ENCODE measurements at places on chromosomes 13 and 19. TPM values are rescaled to one million over a fixed set of nuclear protein-coding genes. Genes with fewer than 3 reads are reported as not detected.

The CLEC4G gene
- total RNA-seq, result not detected

The MIA gene
- total RNA-seq, result 2.0 TPM

DNA sequence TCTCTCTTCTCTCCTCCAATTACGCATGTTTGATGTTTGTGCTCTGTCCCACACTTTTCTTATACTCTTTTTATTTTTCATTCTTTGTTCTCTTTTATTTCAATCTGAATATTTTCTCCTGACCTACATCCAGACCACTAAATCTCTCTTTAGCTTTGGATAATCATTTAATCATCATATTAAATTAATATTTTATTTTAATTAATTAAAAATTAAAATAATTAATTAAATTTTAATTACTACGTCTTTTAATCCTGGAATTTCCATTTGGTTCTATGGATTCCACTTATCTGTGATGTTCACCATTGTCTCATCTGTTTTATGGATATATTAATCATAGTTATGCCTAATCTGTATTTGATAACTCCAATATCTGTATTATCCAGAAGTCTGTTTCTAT lies 62.4 kb downstream of the SPACA7 start:
- no peaks in the 10 kb centered on the region for H3K36me3 ChIP-seq
- H3K27ac ChIP-seq, result no peak overlapping the region
- no peak overlapping the region for H3K4me3 ChIP-seq
- no peak for DNase-seq
- H3K4me1 ChIP-seq, result no peaks in the 10 kb centered on the region
- no peaks in the 10 kb centered on the region for H3K27me3 ChIP-seq

- no peak for DNase-seq
- no peaks in the 10 kb centered on the region for H3K27me3 ChIP-seq
- H3K4me1 ChIP-seq, result peaks cover 59% of the 10 kb centered on the region
- no peak overlapping the region for H3K4me3 ChIP-seq
- peak overlapping the region; percentile 27 for H3K27ac ChIP-seq
- H3K36me3 ChIP-seq, result no peaks in the 10 kb centered on the region
Measured at GRCh38 chr19:10747674-10748073, 29.8 kb downstream of the DNM2 start.

DNA sequence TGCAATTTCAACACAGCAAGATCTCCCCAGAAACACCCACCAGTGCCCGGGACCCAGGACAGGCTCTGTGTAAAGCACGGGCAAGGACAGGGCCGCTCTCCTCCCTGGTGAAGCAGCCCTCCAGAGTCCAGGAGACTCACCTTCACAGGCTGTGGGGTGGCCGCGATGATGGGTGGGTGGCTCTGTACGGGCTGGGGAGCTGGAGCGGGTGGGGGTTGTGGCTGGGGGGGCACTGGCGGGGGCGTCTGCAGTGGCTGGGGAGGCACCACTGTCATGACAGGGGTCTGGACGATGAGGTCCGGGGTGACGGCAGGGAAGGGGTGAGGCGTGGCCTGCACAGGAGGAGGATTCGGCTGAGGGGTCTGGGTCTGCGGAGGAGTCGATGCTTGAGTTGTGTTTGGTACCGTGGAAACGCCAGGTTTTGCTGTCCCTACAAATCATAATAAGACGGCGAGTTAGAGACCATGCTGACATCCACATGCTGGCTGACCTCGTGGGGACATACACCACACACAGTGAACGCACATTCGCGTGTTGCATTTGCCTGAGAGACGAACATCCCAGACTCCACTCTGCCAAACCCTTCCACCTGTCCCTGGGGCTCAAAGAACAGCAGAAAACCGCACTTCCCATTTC lies 33.1 kb upstream of the EPHX3 start:
- H3K4me3 ChIP-seq, result no peak overlapping the region
- no peak for DNase-seq
- H3K27ac ChIP-seq, result peak overlapping the region; percentile 90
- peaks cover 62% of the 10 kb centered on the region for H3K36me3 ChIP-seq
- H3K27me3 ChIP-seq, result no peaks in the 10 kb centered on the region

DNA sequence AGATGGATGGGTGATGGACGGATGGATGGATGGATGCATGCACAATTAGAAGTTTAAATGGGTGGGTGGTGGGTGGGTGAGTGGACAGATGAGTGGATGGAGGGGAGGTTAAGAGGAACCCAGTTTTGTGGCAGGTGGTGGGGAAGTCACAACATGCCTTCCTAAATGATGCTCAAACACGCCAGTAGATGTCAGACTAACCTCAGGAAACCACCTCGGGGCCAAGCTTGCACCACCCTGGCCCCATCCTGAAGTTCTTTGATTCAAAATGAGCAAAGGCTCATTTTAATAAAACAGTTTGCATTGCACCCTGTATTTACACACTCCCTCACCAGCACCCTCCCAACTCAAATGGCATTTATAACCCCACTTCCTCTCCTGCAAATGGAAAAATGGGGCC lies 91.4 kb upstream of the CACNA1A start:
- H3K27me3 ChIP-seq, result peaks cover 7% of the 10 kb centered on the region
- no peaks in the 10 kb centered on the region for H3K4me1 ChIP-seq
- H3K4me3 ChIP-seq, result no peak overlapping the region
- DNase-seq, result no peak

DNA sequence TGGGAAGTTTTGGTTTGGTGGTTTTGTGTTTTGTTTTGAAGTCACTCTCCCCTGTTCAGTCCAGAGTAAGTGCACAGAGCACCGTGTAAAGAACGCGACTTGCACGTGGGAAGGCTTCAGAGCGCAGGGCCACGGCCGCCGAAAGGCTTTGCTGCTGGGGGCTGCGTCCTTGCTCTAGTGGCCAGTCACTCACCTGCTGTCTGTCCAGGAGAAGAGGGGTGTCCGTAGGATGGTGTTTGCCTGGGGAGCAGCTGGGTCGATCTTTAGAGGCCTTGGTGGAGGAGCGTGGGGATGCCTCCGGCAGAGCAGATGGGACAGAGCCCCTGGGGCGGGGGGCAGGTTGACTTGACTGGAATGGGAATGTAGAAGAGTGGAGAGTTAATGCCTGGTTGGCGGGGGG lies 116.6 kb upstream of the MCF2L start:
- no peaks in the 10 kb centered on the region for H3K27me3 ChIP-seq
- H3K27ac ChIP-seq, result no peak overlapping the region
- peaks cover 4% of the 10 kb centered on the region for H3K4me1 ChIP-seq
- no peak overlapping the region for H3K4me3 ChIP-seq
- peaks cover 6% of the 10 kb centered on the region for H3K36me3 ChIP-seq

DNA sequence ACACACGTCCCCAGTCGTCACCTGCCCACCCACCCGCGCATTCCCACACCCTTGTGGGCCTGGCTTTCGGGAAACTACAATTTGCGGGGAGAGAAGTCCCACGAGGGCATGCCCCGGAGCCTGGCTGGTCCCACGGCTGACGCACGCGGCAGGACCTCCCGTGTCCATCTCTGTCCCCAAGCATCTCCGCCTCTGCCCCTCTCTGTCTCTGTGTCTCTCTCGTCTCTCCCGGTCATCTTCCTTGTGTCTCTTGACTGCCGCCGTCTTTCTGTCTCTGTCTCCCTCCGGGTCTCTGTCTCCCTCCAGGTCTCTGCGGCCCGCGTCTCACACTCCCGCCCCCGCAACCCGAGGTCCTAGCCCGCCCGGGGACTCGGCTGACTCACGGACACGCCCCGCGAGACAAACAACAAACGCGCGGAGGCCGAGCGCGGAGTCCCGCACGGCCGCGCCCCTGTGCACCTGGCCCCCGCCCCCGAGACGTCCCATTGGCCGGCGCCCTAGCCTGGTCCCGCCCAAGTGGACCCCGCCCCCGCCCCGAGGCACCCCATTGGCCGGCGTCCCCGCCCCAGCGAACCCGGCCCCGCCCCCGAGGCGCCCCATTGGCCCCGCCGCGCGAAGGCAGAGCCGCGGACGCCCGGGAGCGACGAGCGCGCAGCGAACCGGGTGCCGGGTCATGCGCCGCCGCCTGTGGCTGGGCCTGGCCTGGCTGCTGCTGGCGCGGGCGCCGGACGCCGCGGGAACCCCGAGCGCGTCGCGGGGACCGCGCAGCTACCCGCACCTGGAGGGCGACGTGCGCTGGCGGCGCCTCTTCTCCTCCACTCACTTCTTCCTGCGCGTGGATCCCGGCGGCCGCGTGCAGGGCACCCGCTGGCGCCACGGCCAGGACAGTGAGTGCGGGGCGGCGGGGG lies at the start of gene FGF22:
FGF22 (plus strand) TSS at position 627 of the 908 bp plus-strand sequence; CDS start at position 674, 47 bp downstream.
- H3K27me3 ChIP-seq, result no peaks in the 10 kb centered on the region
- peak within 1 kb of the TSS; percentile 75 for H3K4me3 ChIP-seq
- peak; percentile 96 for DNase-seq
- peak within 1 kb of the TSS; percentile 84 for H3K27ac ChIP-seq

- H3K4me1 ChIP-seq, result no peaks in the 10 kb centered on the region
- no peaks in the 10 kb centered on the region for H3K36me3 ChIP-seq
- no peaks in the 10 kb centered on the region for H3K27me3 ChIP-seq
- H3K4me3 ChIP-seq, result no peak overlapping the region
Measured at GRCh38 chr13:111630406-111630805, 310.0 kb downstream of the TEX29 start.

DNA sequence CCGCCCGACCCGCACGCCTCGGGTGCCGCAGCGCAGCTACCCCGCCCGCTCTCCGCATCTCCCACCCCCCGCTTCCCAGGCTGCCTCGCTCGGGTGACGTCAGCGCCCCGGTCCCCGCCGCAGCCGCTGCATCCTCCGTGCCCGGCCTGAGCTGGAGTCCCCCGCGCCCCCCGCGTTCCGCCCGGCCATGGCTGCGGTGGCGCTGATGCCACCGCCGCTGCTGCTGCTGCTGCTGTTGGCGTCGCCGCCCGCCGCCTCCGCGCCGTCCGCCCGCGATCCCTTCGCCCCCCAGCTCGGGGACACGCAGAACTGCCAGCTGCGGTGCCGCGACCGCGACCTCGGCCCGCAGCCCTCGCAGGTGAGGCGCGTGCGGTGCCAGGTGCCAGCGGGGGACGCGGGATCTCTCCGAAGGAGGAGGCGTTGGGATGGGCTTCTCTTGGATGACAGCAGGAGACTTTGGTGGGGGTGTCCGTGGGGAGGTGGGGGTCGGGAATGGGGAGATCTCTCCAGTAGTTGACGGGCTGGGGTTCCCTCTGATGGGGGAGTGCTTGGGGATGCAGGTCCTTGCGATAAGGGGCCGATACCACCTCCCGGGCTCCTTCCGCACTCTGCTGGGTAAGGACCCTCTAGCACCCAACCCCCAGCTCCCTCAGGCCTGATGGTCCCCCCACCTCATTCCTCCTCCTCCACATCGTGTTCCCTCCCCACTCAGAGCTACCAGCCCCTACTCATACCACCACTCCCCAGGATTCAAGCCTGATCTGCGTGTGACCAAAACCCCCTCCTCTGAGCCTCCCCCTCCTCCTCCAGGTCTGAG lies at the start of gene TMEM59L:
TMEM59L (plus strand) TSS at position 99 of the 817 bp plus-strand sequence; CDS start at position 188, 89 bp downstream.
- peak within 1 kb of the TSS; percentile 73 for H3K4me3 ChIP-seq
- H3K4me1 ChIP-seq, result peaks cover 15% of the 10 kb centered on the region
- peaks cover 44% of the 10 kb centered on the region for H3K27me3 ChIP-seq
- no peak for DNase-seq
- H3K27ac ChIP-seq, result no peak within 1 kb of the TSS

GRCh38 chr13:100630555-100630954 lies 42.0 kb upstream of the GGACT start:
- DNase-seq, result no peak
- H3K4me1 ChIP-seq, result peaks cover 3% of the 10 kb centered on the region
- peak overlapping the region; percentile 9 for H3K27ac ChIP-seq
- no peaks in the 10 kb centered on the region for H3K27me3 ChIP-seq
- H3K4me3 ChIP-seq, result no peak overlapping the region

DNA sequence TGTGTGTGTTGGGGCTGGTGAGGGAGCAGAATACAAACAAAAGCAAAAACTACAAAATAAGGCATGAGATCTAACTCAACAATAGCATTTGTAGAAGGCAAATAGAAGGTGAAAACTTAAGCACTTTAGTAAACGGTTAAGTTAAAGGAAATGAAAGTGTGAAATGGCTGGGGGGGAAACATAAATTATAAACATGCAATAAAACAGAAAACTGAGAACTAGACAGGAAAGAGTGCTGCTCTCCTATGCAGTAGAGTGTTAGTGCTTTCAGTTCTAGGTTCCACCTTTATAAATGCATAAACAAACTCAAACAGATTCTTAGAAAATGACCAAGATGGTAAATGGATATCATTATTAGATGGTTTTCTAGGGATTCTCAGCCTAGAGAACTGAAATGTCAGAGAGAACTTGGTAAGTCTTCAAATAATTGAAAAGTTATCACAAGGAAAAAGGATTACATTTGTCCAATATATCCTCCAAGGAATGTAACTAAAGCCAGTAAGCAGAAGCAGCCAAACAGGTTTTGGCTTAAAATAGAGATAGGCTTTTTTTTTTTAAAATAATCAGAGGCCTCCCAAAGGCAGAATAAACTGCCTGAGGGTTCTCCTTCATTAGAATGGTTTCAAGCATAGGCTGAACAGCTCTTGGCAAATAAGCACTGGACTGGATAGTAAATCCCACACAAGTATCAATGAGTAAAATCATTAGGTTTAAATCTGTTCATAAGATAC lies 23.3 kb downstream of the RBM26 start:
- H3K27ac ChIP-seq, result no peak overlapping the region
- DNase-seq, result no peak
- H3K27me3 ChIP-seq, result no peaks in the 10 kb centered on the region
- H3K36me3 ChIP-seq, result peaks cover 12% of the 10 kb centered on the region

All from osteocyte (in vitro differentiated cells).